ENCODE measurements at places on chromosomes 4 and X. TPM values are rescaled to one million over a fixed set of nuclear protein-coding genes. Genes with fewer than 3 reads are reported as not detected.

Gene PRDM8
- total RNA-seq, result 7.3 TPM

Gene BMP3
- total RNA-seq, result not detected

Gene CNKSR2
- total RNA-seq, result 4.7 TPM

Gene HTRA3
- total RNA-seq, result 1.3 TPM

Gene SLC7A11
- total RNA-seq, result 74.1 TPM

Gene MTMR8
- 0.43 TPM for total RNA-seq

Gene MMRN1
- total RNA-seq, result not detected

Gene SPANXD
- total RNA-seq, result 0.43 TPM

Gene HAND2
- 45.4 TPM for total RNA-seq

Gene ABCB7
- 18.6 TPM for total RNA-seq

Gene HEPH
- total RNA-seq, result 1.3 TPM

All from fibroblast of villous mesenchyme (primary cell).